ENCODE measurements at places on chromosomes 5 and 9.

DNA sequence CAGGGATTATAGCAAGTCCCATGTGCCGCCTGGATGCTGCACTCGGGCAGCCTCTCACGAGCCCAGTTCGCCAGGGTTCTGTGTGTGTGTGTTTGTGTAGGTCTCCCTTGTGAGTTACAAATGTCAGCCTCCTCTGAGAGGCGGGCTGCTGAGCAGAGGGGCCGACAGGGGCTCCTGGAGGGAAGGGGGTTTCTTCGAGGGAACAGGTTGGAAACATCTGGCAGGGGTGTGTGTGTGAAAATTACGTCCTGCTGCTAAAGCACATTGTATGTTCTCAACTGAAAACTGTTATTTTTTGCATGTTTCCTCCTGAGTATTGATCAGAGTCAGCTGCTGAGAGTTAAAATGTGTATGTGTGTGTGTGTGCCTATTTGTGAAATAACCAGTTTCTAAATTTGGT is 9.7 kb downstream of the GALNT10 start:
- DNase-seq: no peak

GRCh38 chr9:114274217-114274616 is 48.7 kb upstream of the ORM1 start:
- no peak for DNase-seq

- DNase-seq: no peak
These were observed 149.5 kb downstream of the FANCC start for GRCh38 chr9:95167998-95168397.

- DNase-seq: no peak
These were observed 10.2 kb upstream of the NFIB start for GRCh38 chr9:14323985-14324650.

- no peak for DNase-seq
These were observed 366.8 kb downstream of the FAM170A start for GRCh38 chr5:119996128-119996527.

GRCh38 chr5:180160789-180161188 is 48.2 kb downstream of the RASGEF1C start:
- DNase-seq: no peak

GRCh38 chr9:124264823-124265233 is 7.1 kb downstream of the NEK6 start:
- DNase-seq: no peak

DNA sequence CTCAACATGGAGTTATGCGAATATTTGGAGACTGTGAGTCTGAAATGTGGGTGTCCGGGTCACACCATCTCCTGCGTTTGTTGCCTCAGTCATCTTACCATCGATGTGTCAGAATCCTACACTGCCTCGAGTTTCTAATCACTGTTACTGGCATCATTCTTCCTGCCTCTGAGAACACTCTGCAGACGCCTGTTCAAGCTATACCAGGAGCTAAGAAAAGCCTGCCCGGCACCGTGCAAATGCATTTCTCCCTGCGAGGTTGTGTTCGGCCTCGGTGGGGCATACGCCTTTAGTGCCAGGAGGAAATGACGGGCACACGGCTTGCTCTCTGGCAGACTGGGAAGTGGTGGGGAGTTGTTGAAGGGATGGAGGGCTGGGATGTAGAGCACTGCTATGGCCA is 31.2 kb upstream of the SLC25A51 start:
- no peak for DNase-seq

DNA sequence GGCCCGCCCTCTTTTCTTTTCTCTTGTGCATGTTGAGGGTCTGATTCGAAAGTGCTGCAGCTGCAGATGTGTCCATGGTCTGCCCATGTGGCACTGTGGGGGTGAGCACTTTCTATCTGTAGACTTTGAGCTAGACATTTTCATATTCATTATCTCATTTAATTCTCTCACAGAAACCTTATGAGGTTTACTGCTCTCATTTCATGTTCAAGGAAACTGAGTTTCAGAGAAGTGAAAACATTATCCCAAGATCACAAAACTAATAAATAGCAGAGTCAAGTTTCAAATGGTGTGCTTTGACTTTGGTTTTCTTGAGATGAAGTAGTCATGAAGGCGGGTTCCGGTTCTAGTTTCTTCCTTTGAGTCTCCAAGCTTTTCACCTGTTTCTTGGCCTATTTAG is 536.5 kb upstream of the ZNF462 start:
- DNase-seq: no peak

DNA sequence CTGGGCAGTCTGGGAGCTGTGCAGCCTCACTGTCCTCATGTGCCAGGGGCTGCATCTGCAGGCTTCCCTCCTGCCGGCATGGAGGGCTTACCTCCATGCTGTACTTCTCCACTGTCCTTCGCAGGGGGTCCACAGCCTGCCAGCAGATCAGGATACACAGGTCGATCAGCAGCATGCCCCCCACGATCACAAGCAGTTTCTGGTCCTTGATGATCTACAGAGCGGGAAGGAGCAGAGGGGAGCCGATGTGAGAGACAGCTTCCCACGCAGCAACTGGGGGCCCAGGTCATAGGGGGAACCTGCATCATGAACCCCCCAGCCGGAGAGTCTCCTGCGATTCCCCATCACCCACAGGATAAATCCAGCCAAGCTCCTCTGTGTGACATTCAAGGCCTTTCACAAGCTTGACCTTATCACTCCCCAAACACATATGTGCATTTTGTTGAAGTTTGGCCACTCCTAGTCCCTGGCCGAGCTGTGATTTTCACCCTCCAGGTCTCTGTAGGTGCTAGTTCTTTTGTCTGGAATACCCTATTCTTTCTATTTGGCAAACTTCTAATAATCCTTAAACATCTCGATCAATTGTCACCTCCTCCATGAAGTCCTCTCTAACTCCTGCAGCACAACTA is 107.3 kb upstream of the TBC1D2 start:
- DNase-seq: no peak

GRCh38 chr5:135076801-135077200 is 42.8 kb upstream of the PITX1 start:
- DNase-seq: no peak

DNA sequence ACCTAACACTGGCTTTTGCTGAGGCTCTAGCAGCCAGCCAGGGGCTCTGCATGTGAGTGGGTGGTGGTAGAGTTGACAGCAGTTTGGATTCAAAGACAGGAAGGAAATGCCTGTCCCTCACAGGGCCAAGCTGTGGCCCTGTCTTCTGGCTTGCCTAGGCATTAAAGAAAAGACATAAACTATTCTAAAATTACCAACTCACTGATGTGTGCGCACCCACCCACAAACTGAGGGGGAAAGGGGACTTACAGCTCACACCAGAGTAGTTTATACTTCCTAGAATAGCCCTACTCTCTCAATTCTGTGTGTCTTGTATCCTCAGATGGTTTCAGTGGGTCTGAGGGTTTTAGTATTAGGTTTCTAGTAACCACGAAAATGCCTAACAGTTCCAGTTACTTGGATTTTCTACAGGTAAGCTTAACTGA is 18.3 kb upstream of the IL13 start:
- DNase-seq: no peak

All from SW 1271 (cell line).